Mesothelial cell of epicardium (in vitro differentiated cells): ENCODE measurements at places on chromosomes 11 and 22.

GRCh38 chr11:120024046-120024445, 113.9 kb downstream of the TRIM29 start:
- DNase-seq, result peak; percentile 26

DNA sequence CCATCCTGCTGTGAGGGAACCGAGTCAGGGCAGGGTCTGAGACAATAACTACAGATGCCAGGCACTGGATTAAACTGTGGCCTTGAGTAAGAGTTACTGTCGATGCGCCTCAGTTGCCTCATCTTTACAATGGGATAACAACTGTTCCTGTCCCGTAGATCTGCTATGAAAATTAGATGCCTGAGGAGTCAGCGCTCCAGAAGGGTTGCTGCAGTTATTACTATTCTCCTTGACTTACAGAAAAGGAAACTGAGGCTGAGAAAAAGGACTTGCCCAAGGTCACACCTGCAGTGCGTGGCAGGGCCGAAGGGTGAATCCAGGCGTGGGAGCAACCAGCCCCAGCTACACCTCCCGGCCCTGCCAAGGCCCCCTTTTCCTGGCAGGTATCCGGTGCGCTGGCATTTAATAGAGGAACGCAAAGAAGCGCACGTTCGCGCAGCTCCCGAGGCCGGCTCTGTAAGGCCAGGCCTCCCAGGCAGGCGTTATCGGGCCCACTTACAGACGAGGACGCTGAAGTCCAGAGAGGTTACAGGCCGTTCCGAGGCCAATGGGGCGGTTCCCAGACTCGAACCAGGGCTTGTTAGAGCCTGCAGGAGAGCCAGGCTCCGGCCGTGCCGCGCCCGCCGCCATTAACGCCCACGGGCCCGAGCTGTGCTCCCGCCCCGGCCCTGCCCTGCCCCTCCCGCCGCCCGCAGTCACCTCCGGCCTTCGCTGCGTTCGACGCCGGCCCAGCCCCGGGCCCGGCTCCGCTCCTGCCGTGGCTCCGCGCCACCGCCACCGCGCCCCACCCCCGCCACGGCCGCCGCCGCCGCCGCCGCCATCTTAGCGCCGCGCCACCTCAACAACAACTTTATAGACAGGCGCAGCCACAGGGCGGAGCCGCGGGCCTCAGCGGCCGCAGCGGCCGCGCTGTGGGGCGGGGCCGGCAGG, at the start of gene C11orf68:
C11orf68 (minus strand) TSS at position 852 of the 930 bp plus-strand sequence; CDS start at position 821, 31 bp downstream.
- no peak for DNase-seq

DNA sequence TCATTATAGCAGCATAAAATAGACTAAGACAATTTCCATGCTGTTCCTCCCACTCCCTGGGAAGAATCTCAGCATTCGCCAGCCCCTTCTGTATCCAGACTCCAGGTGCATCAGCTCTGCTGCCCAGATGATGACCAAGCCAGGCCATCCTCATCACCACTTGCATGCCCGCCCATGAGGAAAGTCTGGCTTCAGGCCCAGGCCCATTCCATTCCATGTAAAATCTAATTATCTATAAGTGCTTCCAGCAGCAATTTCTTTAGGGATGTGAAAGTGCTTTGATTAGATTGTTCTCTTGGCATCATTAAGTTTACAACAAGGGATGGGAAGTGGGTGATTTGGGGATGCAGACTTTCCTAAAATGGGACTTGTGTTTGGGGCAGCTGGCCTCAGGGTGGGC, 100.3 kb downstream of the INSC start:
- no peak for DNase-seq

- no peak for DNase-seq
Measured at GRCh38 chr11:124898263-124898680, 607 bp upstream of the ROBO4 start.

DNA sequence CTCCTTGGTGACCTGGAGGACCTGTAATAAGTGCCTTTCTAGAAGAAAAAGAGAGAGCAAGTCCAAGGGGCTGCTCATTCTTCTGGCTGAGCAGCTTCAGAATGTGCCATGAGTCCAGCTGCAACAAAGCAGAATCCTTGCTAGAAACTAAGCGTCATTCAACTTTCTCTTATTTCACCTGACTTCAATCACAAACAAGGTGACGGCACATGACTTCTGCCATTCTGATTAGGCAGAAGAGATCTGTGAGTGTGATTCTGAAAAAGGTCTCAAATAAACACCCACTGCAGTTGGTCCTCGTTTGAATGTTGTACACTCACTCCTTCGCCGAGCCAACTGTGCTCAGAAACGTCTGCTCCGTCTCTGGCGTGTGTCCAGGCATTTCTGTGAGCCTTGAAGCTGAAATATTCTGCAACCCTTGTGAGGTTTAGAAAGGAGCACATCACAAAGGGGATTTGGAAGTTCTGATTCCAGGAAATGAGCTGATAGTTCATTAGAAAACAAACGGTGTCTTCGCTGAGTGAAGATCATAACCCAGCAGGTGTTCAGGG, 623.8 kb upstream of the KIRREL3 start:
- peak; percentile 21 for DNase-seq

DNA sequence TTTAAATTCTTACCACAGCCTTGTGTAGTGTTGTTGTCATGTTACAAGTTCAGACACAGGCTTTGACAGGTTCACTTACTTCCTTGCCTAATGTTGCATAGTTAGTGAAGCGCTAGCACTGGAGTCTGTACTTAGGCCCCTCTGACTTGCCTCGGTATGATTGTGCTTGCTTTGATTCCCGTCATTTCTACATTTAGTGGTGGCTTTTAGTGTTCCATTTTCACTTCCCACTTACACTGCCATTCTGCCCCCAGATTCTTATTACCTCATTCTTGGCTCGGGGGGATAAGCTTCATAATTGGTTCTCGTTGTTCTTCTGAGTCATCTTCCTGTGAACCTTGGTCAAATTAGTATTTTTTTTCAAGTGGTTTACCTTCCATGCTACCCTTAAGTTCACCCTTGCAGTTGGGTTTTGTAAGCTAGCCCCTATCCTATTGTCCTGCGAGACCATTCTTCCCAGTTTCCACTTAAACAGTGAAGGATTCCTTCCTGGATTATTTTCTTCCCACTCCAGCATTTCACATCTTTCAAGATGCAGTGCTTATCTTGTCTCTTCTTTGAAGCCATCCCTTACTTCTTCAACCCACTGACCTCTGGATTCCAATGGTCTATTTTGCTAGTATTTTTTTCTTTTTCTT, 68.7 kb downstream of the DDX10 start:
- no peak for DNase-seq

GRCh38 chr22:24011735-24012068, 598 bp downstream of the CABIN1 start:
- DNase-seq, result no peak

- no peak for DNase-seq
Measured at GRCh38 chr11:34525888-34526657, 12.5 kb upstream of the ELF5 start.

DNA sequence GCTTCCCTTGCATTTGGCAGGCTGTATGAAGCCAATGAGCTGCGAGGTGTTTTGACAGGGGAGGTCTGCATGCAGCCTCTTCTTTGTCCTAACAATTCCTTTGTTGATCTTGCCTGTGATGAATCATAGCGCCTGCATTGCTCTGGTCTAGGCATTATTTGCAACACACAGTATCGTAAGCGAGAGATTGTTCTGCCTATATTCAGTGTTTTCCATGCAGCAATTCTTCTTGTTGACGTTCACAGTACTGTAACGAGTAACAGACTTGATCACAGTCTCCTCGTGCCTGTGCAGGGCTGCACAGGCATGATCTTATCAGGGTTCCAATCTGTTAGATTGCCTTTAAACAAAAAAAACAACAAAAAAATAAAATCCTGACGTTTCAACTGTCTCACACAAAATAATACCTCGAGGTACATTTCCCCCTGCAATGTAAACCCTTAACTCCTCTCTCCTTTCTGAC, 13.9 kb upstream of the ADSL start:
- no peak for DNase-seq

GRCh38 chr11:91104237-91104636, 881.4 kb upstream of the CHORDC1 start:
- DNase-seq, result no peak

DNA sequence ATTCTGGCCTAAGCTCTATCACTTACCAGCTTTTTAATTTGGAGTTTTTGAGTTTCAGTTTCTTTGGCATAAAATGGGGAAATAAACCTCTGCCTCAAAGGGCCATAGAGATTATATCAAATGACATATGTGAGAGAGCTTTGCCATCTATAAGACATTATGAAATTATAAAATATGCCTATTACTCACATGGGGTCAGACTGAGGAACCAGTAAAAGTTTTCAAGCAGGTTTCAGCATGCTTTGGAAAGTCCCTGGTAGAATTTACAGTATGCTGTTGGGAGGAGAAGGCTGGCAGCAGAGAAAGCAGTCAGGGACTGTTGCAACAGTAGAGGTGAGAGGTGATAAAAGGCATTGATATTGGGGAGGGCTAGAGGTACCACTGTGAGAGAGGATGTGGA, 13.6 kb upstream of the MTNR1B start:
- no peak for DNase-seq

- DNase-seq, result no peak
Measured at GRCh38 chr11:38060920-38061319, 1462.9 kb upstream of the RAG2 start.

DNA sequence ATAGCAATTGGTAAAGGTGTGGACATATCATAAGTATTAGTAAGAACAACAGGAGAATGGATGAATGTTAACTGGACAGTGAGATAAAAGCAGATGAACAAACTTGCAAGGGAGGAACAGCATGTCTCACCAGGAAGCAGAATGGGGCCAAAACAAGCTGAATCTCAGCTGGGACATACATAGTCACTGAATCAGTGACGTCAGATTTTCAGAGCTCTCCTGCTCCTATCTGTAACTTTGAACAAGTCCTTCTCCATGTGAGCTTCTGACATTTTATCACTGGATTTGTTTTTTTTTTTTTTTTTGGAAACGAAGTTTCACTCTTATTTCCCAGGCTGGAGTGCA, 118.7 kb downstream of the BBOX1 start:
- no peak for DNase-seq

- DNase-seq, result no peak
Measured at GRCh38 chr11:130762638-130763037, 153.6 kb downstream of the SNX19 start.

DNA sequence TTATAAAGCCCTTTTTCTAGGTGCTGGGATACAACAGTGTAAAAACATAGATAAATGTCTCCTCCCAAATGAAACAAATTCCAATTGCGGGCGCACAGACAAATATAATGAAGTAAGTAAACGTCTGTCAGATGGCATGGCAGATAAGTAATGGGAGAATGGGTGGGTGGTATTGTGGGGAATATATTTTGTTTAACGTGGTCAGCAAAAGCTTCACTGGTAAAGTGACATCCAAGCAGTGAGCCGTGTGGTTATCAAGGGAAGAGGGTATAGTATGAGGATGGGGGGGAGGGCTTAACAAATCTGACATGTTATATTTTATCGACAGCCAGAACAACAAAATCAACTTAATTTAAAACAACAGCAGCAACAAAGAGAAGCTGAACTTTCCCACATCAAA, 1.2 kb downstream of the SVIP start:
- DNase-seq, result no peak

DNA sequence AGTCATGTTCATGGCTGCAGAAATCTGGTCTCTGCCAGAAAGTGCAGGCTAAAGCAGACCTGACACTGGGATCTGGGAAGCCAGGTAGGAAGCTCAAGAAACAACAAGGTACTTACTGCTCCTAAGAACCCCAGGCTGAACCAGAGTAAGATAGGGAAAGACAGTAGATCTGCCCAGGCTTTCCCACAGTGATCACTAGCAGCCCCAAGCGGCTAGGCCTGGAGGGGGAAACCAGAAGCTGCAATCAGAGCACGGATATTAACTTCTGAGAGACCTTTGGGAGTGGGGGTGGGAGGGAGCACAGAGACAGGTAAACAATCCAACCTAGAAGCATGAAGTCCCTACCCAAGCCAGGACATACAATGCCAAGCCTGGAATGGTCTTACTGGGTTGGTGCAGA, 135.2 kb upstream of the C11orf58 start:
- no peak for DNase-seq

DNA sequence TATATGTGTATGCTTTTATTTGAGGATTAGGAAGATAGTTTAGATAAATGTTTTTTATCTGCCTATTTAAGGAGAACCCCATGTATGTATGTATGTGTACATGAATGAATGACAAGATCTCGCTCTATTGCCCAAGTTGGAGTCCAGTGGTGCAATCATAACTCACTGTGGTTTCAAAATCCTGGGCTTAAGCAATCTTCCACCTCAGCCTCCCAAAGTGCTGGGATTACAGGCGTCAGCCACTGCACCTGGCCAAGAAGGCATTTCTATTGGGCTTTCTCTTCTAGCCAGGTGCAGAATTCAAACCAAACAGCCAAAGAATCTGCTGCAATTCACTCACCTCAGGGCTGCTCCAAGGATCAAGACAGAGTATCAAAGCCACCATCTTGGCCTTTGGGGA, 25.5 kb upstream of the DGKZ start:
- no peak for DNase-seq

GRCh38 chr11:8719211-8719649, 36.6 kb downstream of the RPL27A start:
- DNase-seq, result no peak

- no peak for DNase-seq
Measured at GRCh38 chr11:92153542-92153941, 71.1 kb upstream of the FAT3 start.
